ENCODE measurements at places on chromosomes 5 and 9.

DNA sequence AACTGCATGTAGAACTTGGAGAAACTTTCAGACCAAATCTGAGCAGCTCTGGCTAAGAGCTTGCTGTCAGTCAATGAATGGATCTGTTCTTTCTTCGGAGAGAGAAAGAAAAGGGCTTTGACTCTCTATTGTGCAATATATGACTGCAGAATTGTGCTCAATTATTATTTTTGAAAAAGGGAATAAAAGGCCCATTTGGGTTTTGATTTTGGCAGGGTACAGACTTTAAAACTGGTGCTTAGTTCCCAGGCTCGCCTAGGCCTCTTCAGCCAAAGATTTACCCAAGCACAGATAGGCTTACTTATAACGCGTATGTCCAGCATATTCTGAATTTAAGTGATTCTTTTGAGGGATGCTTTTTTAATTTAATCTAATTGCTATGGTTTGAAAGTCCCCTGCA lies 59.3 kb downstream of the RETREG1 start:
- peak; percentile 80 for DNase-seq

GRCh38 chr5:1490376-1490775 lies 33.4 kb downstream of the LPCAT1 start:
- DNase-seq: no peak

DNA sequence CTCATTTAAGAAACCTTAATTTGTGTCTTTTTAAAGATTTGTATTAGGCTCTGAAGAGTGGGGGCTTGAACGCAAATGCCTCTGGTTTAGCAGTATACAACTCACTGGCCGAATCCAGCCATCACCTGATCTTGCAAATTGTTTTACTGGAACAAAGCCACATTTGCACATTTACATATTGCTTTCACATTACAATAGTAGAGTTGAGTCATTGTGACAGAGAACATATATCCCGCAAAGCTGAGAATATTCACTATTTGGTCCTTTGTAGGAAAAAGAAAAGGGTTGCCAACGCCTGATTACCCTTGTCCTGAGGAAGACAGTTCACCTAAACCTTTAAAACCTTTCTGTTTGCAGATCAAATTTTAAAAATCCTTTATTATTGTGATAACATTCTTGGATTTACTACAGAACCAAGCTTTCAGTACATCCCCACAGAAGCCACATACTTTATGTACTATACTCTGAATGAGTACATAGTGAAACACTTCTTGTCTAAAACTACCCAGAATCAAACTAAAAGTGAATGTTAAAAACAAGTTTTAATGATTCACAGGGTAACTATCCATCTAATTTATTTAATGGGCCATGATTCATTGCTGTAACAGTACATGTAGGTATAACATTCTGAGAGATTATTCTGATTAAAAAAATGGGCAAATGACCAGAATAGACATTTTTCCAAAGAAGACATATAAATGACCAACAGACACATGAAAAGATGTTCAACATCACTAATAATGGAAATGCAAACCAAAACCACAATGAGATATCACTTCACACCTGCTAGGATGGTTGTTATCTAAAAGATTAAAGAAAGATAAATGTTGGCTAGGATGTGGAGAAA lies 161.0 kb downstream of the SLC25A46 start:
- DNase-seq: no peak

DNA sequence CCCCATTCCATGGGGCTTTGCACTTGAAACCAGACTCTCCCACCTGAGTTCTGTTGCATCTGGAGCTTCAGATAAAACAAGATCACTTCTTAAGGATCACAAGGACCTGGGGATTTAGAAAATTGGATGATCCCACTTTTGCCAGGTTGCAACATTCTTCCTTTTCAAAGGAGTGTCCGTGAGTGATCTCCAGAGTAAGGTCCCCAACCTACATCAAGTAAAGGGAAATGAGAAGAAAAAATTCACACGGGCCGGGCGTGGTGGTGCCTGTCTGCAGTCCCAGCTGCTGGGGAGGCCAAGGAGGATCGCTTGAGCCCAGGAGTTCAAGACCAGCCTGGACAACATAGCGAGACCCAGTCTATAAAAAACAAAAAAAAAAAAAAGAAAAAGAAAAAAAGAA lies 41.2 kb upstream of the COL5A1 start:
- DNase-seq: no peak

- DNase-seq: no peak
Measured at GRCh38 chr5:167814828-167815227, 476.6 kb upstream of the WWC1 start.

DNA sequence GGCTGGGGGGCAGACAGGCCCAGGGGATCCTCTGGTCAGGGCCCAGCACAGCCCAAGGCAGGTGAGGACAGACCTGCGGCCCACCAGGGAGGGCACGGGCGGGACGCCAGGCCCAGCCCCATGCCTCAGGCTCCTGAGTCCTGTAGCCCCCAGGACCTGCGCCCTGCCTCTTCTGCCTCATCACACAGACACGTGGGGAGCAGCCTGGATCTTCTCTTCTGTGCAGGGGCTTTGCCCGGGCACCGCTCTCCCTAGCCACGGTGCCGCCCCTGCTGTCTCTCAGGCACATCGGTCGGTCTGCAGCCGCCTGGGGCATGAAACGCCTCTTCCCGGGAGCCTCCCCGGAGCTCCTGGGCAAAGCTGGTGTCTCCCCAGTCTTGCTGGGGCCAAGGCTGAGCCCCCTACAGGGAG lies 40.2 kb upstream of the EGFL7 start:
- DNase-seq: no peak

GRCh38 chr5:95669540-95669939 lies 13.3 kb downstream of the SPATA9 start:
- DNase-seq: peak; percentile 21

DNA sequence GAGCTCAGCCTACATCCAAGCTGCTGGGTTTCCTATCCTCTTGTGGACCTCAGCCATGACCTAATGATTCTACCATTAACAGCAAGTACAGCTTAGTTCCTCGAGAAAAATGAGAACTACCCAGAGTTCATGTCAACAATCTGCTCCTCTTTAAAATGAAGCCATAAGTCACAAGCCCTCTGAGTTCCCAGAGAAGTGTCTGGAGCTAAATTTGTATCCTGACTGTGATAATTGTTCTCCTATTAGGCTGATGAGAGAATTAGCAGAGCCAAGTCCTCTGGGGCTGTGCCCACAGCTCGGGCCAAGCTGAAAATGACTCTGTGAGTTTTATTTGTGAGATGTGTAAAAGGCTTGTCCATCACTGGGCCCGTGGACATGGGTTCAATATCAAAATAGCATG lies 145.1 kb upstream of the SMIM23 start:
- DNase-seq: no peak

GRCh38 chr9:114450181-114450580 lies 55.1 kb downstream of the WHRN start:
- DNase-seq: peak; percentile 26

GRCh38 chr9:83623679-83624076 lies 735 bp downstream of the IDNK start:
- peak; percentile 48 for DNase-seq

GRCh38 chr9:121700832-121701419 lies 49.5 kb downstream of the DAB2IP start:
- no peak for DNase-seq

- DNase-seq: no peak
Measured at GRCh38 chr9:86575137-86575536, 220.9 kb upstream of the TUT7 start.

DNA sequence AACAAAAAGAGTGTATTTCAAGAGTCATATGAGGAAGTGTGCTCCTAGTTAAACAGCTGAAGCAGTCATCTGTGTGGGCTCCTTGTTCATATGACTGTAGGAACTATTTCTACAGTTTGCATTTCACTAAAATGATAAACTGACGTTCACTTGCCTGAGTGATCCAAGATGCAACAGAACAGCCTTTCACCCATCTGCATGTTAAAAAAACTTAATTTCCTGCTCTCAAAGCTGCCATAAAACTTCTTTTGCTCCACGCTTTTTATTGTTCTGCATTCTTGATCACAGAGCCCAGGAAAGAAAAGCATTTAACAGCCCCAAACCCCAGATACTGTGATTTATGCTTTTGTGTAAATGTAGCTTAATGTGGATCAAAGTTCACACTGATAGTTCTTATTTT lies 43.9 kb downstream of the ZNF608 start:
- no peak for DNase-seq

- DNase-seq: no peak
Measured at GRCh38 chr5:94595281-94595840, 23.0 kb downstream of the KIAA0825 start.

GRCh38 chr9:105046907-105047741 lies 119.2 kb upstream of the ABCA1 start:
- DNase-seq: no peak

DNA sequence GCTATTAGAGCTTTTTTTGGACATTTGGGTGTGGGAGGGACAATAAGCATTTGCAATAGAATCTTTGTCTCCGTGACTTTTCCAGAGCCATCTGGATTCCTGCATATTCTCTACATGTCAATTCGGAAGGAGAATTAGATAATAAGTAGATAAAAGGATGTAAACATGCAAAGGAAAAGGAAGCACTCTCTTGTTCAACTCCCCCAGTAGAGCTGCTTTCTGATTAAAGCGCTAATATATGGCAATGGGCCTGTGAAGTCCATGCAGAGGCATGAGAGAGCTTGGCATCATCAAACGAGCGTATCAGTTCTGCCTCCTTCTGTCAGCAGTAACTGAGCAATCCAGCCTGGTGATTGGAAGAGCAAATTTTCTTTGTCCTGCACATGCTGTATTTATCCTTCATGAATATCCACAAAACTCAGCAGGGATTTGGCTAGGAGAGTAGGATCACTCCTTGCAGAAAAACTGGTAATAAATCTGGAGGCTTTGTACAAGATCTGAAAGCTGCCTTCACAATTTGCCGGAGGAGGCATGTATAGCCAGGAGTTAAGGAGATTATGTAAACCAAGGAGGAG lies 1752.9 kb downstream of the MAT2B start:
- no peak for DNase-seq

DNA sequence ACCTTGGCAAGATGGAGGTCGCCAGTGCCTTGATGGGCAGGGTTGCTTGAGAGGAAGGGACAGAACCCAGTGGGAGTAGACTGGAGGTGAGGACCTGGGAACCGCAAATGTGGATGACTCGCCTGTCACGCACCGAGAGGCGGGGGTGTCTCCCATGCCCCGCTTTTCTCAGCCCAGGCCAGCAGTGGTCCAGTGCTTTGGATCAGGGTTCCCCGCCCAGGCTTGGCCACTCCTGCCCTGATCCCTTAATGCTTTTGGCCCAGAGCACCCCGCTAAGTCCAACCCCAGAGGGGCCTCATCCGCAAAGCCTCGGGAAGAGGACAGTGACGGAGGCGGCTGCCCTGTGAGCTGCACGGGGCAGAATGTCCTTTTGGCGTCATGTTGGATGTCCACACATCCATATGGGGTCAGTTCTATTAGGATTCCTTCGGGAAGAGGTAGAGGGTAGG lies 2.4 kb downstream of the MRPS2 start:
- no peak for DNase-seq

- no peak for DNase-seq
Measured at GRCh38 chr5:118314931-118315330, 673.4 kb downstream of the DTWD2 start.

GRCh38 chr5:26625099-26625498 lies 413.3 kb downstream of the CDH9 start:
- DNase-seq: no peak

DNA sequence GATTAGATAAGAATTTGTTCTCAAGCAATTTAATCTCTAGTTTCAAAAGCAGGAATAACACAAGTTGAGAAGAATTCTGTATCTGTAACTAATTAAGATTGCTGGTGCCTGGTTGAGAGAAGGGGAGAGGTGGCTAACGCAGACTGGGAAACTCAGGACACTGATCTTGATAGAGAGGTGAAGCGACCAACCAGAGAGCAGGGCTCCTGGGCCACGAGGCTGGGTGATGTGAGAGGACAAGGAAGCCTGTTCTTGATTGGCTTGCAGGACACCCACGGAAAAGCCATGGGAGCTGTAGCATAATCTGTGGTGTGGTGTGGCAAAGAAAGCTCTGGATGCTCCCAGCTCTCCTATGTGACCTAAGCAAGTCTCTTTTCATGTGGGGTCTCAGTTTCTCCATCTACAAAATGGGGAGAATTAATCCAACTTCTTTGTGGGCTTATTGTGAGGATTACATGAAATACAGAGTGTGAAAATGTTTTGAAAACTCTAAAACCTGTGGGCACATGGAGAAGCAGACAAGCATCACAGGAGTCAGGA lies 594.1 kb upstream of the BRINP1 start:
- DNase-seq: no peak

- DNase-seq: no peak
Measured at GRCh38 chr9:109966643-109967368, 186.8 kb downstream of the PALM2AKAP2 start.

- no peak for DNase-seq
Measured at GRCh38 chr5:151707567-151707966, 20.9 kb upstream of the SPARC start.

DNA sequence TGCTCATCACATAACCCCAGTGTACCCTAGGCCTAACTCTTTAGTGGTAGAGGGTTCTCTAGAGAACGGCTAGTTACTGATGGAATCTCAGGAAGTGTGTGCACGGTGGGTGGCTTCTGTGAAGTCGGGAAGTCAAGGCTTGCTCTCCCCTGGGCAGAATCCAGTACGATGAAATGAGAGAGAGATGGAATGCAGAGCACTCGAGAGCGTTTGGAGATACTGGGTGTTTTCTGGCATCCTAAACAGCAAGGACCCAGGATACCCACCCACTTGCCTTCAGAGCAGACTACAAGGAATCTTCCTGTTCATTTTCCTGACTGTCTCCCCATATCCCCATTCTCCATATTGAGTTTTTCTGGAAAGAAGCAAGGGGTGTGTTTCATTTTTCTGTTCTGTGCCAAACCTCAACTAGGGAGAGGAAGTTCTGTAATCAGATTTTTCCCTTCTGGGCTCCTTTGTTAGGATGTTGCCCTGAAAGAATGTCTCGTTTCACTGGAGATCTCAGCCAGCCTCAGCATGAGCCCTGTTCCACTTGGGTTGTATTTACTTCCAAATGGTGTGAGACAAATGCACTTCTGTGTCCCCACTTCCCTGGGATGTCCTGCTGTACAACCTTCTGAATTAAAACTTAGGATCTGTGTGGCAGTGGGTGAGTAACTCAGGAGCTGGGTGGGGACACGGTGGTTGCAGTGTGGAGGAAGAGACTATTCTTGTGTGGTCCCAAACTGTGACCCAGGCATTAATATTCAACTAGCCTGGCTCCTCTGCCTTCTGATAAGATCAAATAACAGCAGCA lies 108.9 kb upstream of the SPRY4 start:
- DNase-seq: no peak

GRCh38 chr5:14415698-14416074 lies 165.9 kb upstream of the OTULINL start:
- DNase-seq: no peak

- DNase-seq: no peak
Measured at GRCh38 chr9:80691229-80691628, 998.1 kb downstream of the TLE1 start.

GRCh38 chr9:135410831-135411473 lies 68.6 kb upstream of the PPP1R26 start:
- no peak for DNase-seq

DNA sequence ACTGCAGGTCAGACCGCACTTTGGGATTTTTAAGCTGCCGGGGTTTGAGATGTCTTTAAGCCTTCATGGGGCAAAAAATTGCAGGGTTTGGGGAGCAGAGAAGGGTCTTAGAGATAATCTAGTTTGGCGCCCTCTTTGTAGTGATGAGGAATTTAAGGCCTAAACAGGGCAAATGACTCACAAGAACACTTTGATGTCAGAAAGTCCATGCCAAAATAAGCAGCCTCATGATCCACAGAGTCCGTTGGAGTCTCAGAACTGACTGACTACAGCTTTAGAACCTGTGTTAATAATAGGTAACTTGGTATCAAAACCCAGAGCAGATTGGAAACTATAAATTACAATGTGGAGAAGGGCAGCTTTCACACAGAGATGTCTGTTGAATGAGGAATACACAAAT lies 35.9 kb upstream of the PTGS1 start:
- DNase-seq: no peak

- no peak for DNase-seq
Measured at GRCh38 chr5:10689391-10690081, 71.5 kb downstream of the DAP start.

All from midbrain (tissue), 1 donor.